Activated CD4-positive, alpha-beta T cell treated with anti-CD3 and anti-CD28 coated beads for 36 hours (primary cell): ENCODE measurements at places on chromosomes 7 and 10. TPM values are rescaled to one million over a fixed set of nuclear protein-coding genes. Genes with fewer than 3 reads are reported as not detected.
A peak's percentile ranks its signal among the peaks of the same experiment; 100 is the strongest.

GRCh38 chr10:26799342-26799741, 61.4 kb downstream of the ABI1 start:
- peak; percentile 20 for DNase-seq
- H3K4me1 ChIP-seq, result peaks cover 60% of the 10 kb centered on the region
- H3K27ac ChIP-seq, result no peak overlapping the region
- H3K4me3 ChIP-seq, result no peak overlapping the region
- H3K27me3 ChIP-seq, result no peaks in the 10 kb centered on the region

Gene CFTR
- not detected for total RNA-seq

Gene GRID2IP
- 0.11 TPM for total RNA-seq

DNA sequence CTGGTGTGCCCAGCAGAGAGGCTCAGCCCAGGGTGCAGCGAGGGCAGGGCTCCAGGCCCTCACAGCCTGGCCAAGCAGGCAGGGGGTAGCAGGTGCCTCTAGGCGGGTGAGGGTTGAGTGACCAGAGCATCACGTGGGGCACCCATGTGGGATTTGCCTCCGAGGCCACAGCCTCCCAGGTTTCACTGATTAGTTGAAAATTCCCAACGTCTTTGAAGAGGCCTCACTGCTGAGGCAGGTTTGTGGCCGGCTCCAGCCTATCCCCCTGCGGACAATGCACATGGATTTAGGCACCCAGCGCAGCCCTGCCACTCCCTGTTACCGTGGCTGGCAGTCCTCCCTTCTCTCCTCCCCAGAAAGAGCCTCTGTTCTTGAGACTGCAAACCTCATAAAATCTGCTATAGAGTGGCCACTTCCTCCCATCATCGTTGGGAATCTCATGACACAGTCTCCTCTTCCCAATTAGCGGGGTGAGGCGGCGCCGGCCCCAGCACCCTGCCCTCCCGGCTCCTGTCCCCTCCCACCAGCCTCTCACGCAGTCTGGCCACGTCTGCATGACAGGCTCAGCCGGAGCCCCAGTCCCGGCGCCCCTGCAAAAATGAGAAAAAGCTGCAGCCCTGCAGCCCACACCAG, 10.8 kb downstream of the MYL10 start:
- no peak overlapping the region for H3K27ac ChIP-seq
- H3K36me3 ChIP-seq, result no peaks in the 10 kb centered on the region
- no peaks in the 10 kb centered on the region for H3K27me3 ChIP-seq
- DNase-seq, result no peak

DNA sequence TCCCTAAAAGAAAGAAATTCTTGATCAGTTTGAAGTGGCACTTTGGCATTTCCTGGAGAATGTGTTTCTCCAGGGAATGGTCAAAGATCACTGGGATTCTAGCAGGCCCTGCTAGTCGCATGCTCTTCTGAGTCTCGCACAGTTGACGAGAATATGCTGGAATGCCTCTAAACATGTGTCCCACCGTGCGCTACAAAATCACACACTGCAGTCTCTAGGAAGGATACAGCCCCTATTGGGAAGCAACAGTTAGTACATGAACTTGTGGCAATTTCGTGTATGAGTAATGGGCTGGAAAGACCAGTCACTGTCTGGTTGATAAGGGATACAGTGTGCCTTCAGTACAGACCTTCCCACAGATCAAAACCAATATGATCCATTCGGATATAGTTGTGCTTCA, 257.9 kb downstream of the PRPF18 start:
- peaks cover 14% of the 10 kb centered on the region for H3K4me1 ChIP-seq
- H3K36me3 ChIP-seq, result peaks cover 2% of the 10 kb centered on the region
- peaks cover 2% of the 10 kb centered on the region for H3K27me3 ChIP-seq
- no peak overlapping the region for H3K4me3 ChIP-seq
- no peak for DNase-seq

GRCh38 chr7:33590916-33591315, 314.4 kb upstream of the BMPER start:
- H3K27ac ChIP-seq, result no peak overlapping the region
- no peak overlapping the region for H3K4me3 ChIP-seq
- no peaks in the 10 kb centered on the region for H3K27me3 ChIP-seq

Gene MYOF
- total RNA-seq, result 37.8 TPM

- no peaks in the 10 kb centered on the region for H3K4me1 ChIP-seq
- no peak for DNase-seq
- H3K4me3 ChIP-seq, result no peak overlapping the region
- H3K36me3 ChIP-seq, result no peaks in the 10 kb centered on the region
Observed at GRCh38 chr10:132293813-132294520, 13.8 kb downstream of the STK32C start.

DNA sequence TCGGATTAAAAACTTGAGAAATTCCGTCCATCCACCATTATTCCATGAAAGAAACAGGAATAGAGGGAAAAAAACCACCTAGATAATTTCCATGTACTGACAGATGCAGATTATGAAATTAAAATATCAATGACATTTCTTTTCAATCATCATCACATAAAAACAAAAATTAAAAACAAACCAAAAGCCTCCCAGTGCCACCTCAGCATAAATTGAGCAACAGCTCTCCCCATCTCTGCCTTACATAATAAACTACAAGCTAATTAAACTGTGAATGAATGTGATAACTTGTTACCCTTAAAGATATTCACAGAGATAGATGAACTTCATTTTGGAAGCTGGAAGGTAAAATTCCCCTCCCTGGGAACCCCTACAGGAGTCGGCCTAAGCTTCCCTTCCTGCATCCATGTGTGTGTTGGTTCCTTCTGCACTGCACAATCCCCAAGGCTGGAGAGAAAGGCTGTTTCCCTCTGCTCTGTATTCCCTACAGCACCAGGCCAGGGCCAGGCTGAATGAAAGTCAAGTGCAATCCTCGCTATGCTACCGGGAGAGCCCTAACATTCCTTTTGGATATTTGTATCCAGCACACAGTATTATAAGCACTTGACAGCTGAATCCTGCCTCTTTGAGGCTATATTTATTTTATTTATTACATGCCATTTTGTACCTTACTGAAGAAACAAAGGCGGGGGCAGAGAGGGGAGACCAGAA, 8.1 kb downstream of the CCDC6 start:
- H3K4me3 ChIP-seq, result no peak overlapping the region
- DNase-seq, result no peak
- no peak overlapping the region for H3K27ac ChIP-seq
- peaks cover 71% of the 10 kb centered on the region for H3K4me1 ChIP-seq
- H3K36me3 ChIP-seq, result peaks cover 24% of the 10 kb centered on the region

Gene GDF2
- not detected for total RNA-seq

GRCh38 chr10:19728376-19728775, 87.9 kb upstream of the PLXDC2 start:
- H3K36me3 ChIP-seq, result no peaks in the 10 kb centered on the region
- no peaks in the 10 kb centered on the region for H3K27me3 ChIP-seq
- no peak for DNase-seq
- H3K27ac ChIP-seq, result no peak overlapping the region
- no peak overlapping the region for H3K4me3 ChIP-seq
